ENCODE measurements at places on chromosomes 6 and 20.

DNA sequence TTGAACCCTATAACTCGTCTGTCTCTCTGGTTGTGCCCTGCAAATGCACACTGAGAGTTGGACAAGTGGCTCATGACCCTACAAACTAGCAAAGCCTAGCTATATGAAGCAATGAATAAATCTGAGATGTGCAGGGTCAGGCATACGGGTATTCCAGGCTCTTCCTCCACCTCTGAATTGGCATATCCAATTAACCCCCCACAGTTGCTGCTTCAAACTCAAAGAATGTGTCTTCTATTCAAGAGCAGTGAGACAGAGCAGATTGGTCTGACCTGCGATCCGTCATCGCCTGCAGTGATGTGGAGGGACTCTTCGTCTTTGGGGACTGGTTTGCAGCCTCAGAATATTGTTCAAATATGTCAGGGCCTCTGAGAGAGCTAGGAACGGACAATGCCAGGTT is 59.8 kb downstream of the LAMP5 start:
- no peak for DNase-seq

DNA sequence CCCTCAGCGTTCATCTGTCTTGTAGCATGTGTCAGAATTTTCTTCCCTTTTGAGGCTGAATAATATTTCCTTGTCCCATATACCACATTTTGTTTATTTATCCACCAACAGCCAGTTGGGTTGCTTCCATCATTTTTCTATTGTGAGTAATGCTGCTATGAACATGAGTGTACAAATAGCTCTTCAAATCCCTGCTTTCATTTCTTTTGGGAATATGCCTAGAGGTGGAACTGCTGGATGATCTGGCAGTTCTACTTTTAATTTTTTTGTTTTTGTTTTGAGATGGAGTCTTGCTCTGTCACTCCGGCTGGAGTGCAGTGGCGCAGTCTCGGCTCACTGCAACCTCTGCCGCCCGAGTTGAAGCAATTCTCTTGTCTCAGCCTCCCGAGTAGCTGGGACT is 64.7 kb downstream of the SASH1 start:
- DNase-seq: no peak

DNA sequence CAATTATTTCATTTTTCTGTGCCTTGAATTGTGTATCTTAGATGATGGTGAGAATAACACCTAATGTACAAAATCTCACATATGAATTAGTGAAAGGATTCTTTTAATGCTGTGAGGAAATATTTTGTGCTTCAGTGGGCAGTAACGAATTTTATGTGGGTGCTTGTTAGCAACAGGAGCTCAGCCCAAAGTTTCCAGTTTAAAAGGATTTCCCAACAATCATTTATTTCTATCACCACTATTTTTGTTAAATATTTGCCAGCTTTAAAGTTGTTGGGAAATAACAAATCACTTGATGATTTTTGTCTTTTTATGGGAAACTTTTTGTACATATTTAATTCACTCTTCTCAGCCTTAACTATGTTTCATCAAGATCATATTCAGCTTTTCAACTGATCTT is 111.8 kb downstream of the QKI start:
- no peak for DNase-seq

GRCh38 chr20:10551732-10552724 is 116.9 kb downstream of the SLX4IP start:
- no peak for DNase-seq

DNA sequence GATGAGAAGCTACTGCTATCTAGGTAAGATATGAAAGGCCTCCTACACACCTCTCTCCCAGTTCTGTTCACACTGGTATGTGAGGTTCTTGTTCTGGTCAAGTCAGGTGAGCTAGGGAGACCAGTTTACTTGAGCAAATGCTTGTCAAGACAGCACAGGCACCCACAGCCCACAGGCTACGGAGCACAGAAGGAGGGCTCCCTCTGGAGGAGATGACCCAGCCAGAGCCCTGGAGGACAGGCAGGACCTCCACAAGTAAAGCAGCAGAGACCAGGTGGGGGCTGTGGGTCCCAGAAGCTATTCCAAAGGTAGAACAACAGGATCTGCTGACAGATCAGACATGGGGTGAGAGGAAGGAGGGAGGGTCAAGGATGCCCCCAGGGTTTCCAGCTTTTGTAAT is 13.2 kb downstream of the MMP24OS start:
- DNase-seq: no peak

Data from central memory CD4-positive, alpha-beta T cell (primary cell).